ENCODE measurements at places on chromosomes 7 and 10.

DNA sequence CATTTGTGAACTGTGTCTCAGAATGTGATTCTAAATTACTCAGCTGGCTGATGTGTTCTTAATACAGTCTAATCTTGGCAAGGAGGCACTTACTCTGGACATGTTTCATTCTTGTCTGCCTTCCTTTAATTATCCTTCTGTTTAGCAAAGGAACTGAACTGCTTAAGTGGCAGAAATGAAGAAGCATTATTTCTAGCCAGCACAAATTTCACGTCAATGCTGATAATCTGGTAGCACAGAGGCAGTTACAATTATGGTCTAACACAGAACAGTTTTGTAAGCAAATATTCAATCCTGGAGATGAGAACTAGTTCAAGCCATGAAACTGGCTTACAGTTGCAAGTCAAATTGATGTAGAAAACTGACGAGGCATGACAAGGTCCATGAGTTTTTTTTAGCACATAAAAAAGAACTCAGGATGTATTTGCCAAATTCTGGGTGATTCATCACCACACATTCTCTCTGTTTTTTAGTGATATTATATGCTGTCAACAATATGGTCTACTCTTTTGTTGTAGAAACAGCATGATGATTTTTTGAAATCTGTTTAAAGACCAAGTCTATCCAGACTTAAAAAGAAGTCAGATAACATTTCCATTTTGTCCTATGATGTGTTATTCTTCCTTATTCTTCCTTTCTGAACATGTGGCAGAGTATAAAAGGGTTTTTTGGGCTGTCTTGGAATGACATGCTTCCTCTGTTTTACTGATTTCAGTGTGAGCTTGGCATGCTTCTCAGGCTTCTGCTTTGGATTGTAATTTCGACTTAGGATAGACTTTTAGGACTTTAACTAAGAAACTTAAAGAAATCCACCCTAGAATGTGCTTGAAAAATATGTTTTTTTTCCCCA is 154.8 kb downstream of the DNAJB9 start:
- no peak for DNase-seq

GRCh38 chr10:75926763-75927162 is 495.3 kb downstream of the LRMDA start:
- DNase-seq, result no peak

DNA sequence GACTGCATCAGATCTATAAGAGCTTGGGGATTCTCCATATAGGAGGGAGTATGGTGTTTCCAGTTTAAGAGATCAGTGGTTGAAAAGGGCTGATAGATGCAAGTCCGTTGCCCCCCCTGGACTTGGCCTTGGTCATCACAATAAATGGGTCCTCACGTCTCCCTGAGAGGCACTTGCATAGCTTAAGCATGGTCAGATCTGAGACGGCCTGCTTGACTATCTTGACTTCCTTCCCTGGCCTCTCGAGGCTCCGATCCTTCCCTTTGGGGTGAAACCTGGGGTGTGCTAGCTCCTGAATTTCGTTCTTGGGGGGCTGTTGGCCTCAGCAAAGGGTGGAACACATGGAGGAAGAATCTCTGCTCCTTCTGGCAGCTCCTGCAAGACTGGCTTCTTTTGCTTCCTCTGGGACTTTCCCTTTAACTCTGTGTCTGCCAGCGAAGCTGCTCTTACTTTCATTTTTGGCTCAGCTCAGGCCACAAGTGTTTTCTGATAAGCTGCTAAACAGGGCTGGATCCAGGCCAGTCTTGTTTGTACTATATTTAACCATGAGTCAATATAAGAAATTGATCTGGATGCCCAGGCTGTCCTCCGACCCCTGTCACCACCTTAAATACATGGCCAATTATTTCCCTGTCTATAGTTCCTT is 11.2 kb upstream of the ZNF485 start:
- peak; percentile 35 for DNase-seq

GRCh38 chr7:71184609-71185008 is 52.7 kb downstream of the GALNT17 start:
- DNase-seq, result no peak

DNA sequence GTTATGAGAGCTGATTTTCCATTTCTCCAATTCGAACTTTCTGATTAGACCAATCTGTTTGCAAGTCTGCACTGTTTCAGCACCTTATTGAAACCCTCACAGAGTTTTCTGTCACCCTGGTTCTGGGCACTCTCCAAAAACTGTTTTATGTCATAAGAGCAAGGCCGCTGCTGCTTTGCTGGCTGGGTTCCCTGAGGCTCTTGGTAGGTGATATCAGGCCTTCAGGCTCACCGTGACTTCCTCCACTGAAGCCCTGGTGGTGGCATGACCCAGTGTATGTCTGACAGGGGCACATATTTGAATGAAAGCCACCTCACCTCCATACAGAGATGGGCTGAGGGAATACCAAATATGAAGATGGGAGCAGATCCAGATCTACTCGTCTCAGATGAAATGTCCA is 8.3 kb downstream of the RABGEF1 start:
- no peak for DNase-seq

DNA sequence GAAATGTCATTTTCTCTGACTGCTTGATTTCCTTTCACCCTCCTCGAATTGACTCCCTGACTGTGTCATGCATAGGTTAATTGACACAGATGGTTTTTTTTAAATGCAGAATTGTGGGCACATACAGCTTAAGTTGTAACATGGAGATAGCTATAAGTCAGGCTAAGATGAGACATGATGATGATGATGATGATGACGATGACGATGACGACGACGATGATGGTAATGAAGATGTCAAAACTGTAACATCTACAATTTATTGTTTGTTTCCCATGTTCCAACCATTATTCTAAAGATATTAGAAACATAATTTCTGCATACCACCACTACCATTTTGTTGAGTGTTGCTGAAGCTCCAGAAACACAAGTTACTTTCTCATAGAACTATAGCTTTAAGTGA is 1232.8 kb downstream of the XPNPEP1 start:
- no peak for DNase-seq

GRCh38 chr7:52715701-52716100 is 319.7 kb upstream of the POM121L12 start:
- DNase-seq, result no peak

DNA sequence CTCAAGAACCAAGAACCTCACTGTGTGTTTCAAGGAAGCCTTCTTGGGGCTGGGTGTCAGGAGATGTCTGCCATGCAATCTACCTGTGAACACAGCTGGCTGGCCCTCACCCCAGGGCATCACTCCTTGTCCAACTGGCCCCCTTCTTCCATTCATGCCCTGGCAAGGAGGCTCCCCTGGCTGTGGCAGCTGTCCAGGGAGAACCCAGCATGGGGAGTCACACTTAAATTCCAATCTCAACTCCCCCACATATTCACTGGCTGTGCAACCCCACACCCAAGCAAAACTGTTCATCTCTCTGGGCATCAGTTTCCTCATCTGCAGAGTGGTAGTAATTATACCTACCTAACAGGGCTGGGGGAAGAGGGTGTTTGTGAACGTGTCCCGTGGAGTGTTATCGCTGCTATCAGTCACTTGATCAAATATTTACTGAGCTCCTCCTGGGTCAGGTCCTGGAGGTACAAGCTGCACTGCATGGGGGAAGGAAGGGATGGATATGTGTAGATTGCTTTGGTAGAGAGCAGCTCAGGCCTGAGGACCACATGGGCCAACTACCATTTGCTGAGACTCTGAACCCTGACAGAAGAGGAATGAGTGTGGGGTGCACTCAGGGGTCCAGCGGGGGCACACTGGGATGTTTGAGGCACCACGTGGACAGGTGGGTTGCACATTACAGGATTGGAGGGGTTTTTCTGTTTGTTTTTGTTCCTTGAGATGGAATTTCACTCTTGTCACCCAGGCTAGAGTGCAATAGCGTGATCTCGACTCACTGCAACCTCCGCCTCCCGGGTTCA is 2.1 kb upstream of the GPRIN2 start:
- peak; percentile 11 for DNase-seq

DNA sequence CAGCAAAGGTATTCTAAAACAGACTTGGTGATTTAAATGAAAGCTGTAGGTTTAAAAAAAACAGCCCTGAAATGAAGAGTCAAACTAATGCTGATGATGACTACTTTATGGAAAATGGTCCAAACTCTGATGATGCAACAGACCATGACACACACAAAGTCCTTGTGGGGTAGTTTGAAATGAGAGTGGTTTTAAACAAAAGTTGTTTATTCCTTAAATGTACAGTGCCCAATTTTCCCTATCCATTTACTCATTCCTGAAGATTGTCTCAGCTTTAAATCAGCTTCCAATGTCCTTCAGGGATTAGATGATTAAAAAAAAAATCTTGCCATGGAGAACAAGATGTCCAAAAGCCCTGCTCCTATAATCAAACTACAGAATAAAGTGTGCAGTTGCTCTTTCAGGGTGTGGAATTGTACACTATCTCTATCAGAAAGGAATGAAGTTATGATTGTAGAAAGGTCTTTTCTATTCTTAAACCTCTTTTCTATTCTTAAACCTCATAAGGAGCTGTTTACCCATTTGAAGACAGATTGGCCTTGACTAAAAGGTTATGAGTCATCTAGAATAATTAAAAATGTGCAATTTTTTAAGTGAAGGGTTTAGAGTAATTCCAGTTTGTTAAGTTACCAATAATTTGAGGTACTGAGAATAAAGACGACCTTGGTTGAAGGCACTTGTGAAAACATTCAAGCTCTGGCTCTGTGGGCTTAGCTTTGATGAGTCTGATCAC is 70.2 kb upstream of the ITGA8 start:
- DNase-seq, result no peak

DNA sequence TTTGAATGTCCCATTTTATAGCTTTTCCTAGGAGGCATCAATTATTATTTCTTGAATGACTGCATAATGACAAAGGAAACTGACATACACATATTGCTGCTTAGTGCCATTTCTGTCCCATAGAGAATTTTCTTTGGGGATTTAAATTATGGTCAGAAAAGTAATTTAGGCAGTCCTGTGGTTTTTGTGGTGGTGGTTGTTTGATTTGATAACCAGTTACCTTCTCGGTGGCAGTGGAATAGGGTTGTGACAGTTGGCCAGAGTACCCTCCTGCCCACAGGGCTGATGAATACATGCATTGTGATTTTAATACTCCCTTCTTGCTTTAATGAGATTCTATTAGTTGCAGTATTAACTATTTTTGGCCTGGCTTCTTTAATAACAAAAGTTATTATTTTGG is 6.6 kb upstream of the SGCE start:
- DNase-seq, result no peak

- DNase-seq, result no peak
Observed at GRCh38 chr7:20793248-20793647, 6.6 kb upstream of the SP8 start.

DNA sequence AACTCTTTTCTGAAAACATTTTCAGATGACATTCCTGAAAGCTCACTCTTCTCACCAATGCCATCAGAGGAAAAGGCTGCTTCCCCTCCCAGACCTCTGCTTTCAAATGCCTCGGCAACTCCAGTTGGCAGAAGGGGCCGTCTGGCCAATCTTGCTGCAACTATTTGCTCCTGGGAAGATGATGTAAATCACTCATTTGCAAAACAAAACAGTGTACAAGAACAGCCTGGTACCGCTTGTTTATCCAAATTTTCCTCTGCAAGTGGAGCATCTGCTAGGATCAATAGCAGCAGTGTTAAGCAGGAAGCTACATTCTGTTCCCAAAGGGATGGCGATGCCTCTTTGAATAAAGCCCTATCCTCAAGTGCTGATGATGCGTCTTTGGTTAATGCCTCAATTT is 16.5 kb downstream of the ANLN start:
- no peak for DNase-seq

GRCh38 chr10:44196008-44196320 is 188.9 kb downstream of the CXCL12 start:
- DNase-seq, result no peak

DNA sequence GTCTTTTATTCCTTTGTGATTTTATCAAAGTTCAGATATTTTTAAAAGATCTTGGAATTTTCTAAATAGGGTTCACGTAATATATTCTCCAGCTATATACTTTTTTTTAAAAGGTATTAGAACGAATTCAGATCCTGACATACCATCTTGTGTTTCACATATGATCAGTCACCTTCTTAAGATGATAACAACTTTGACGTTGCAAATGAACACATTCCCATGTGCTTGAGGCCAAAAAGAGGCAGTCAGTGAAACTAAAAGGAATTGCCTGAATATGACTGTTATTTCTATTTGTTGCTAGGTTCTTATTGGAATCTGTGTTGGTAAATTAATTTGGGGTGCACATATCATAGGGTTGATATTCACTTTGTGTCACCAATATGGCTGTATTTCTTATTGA is 310.1 kb downstream of the MDFIC start:
- DNase-seq, result no peak

- DNase-seq, result no peak
Observed at GRCh38 chr10:101858723-101859500, 15.3 kb upstream of the KCNIP2 start.

DNA sequence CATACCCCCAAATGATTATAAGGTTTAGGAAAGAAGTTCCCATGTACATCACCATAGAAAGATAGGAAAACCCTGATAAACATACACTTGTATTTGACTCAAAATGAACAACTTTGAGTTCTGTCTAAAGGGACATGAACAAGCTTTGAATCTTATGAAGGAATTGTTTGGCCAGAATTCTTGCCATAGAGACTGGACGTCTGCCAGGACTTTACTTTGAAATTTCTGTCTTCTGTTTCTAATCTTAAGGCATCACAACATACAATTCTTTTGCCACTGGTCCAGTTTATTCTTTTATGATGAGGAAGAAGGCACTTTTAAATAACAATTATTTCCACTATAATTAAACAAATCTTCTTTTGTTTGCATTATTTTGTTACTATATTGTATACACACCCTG is 26.2 kb upstream of the CYP26C1 start:
- no peak for DNase-seq

GRCh38 chr10:96587264-96588059 is 650 bp upstream of the TM9SF3 start:
- DNase-seq, result peak; percentile 72

- DNase-seq, result peak; percentile 19
Observed at GRCh38 chr7:20064974-20065862, 152.0 kb downstream of the MACC1 start.

DNA sequence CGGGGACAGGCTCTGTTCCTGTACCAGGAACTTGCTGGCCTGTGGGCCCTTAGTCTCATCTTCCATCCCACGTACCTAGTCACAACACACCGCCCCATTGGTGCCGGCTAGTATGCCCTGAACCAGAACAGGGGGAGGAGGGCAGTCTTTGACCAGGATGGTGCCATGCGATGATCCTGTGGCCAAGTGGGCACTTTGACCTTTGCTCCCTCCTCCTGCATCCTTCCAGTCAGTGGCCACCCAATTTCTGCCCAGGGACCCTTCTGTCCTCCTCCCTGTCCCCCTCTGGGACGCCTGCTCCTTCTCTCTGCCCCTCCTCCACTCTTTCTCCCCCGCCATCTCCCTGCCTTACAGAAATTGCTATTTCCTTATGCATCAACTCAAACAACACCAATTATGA is 126.3 kb upstream of the CHST15 start:
- no peak for DNase-seq

Measured in activated T-cell treated with anti-CD3 and anti-CD28 coated beads, Interleukin-2, amount 50 U/mL, for 48 hours (primary cell).